Fibroblast of skin of scalp (primary cell): ENCODE measurements at places on chromosomes 3 and 15.

DNA sequence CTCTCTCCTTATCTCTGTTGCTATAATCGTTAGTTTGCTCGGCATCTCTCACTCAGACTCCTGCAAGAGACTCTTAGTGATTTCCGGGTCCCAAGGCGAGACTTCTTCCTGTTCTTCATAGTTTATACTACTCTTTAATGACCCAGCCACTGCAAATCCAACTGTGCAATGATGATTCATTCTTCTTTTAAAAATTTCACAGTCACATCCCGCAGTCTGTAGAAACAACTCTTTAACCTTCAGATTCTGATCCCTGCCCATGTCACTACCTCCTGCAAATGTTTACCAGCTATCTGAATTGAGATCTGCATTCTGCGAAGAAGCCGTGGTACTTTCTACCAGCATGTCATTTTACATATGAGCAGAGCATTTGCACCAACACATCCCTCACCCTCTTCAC is 2.8 kb upstream of the VGLL3 start:
- DNase-seq: peak; percentile 70

DNA sequence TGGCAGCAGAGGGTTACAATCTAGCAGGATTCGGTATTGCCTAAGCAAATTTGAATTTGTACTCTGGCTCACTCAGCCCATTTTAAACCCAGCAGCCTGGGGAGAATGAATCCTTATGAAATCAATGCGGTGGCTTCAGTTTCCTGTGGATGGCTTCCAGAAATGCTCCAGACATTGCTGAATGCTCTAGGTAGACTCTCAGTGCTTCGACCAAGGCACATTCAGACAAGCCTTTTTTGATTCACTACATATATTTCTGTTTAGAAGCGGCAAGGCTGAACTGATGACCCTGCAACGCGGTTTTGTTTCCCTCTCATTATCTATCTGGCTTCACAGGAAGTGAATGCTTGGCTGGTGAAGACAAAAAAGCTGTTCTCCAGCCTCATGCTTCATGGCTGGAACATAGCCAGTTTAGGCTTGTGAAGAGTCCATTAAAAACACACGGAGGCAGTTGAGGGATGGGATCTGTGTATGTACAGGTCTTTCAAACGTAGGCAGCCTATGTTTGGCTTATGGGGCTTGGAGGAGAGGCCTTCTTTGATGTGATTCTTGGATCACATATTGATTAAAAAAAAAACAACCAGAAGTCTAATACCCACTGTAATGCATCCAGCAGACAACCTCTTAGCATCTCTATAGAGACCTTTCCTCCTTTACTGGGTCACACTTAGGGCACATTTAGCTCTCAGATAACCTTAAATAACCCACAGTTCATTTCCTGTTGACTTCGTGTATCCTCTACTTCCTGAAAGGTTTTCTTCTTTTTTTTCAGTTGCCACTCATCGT is 400.2 kb upstream of the TBL1XR1 start:
- peak; percentile 84 for DNase-seq

- peak; percentile 82 for DNase-seq
Measured at GRCh38 chr3:48685603-48686511, at the start of gene NCKIPSD. Gene NCKIPSD (minus strand): TSS chr3:48685915. CDS start chr3:48685807, 108 bp downstream.

- DNase-seq: no peak
Measured at GRCh38 chr3:66449411-66449974, 51.3 kb downstream of the LRIG1 start.

DNA sequence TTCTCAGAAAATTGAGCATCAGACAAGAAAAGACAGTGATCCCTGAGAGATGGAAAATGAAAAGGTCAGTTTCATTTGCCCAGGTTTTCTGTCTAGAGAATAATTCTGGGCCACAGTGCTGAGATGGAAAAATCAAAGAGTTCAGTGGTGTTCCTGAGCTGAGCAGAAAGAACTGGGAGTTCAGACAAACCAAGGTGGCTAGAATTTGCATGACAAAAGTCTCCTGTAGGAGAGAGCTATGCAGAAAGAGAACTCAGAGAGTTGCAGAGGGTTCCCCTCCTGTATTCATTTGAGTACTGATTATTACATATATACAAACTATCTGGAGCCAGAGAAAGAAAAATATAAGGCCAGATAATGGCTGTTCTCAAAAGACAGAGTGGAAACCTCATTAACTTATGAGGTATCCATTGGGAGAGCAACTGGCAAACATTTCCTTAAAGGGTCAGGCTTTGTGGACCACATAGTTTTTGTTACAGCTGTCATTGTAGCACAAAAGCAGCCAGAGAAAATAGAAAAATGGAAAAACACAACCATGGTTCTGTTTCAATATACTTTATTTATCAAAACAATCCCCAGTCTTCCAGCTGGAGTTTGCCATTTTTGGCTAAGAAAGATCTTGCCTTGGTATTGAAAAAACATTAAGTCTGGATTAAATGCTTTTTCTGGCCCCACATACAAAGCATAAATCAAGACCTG is 1004.1 kb downstream of the TBL1XR1 start:
- no peak for DNase-seq

DNA sequence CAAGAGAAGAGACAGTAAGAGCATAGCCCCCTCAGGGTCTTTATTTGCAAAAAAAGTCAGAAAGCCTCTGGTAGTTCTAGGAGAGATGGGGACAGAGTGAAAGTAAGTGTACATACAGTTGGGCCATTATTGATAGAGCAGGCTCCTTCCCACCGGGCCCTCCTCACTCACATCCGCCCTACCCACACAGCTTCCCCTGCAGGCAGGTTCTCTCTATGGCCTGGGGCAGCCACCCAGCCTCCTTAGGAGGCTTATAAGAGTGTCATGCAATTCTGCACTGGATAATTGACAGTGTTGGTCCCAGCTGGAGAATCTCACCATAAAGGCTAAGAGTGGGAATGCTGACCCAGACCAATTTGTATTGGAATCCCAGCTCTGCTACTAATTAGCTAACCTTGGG is 49.5 kb downstream of the SLC30A4 start:
- no peak for DNase-seq

DNA sequence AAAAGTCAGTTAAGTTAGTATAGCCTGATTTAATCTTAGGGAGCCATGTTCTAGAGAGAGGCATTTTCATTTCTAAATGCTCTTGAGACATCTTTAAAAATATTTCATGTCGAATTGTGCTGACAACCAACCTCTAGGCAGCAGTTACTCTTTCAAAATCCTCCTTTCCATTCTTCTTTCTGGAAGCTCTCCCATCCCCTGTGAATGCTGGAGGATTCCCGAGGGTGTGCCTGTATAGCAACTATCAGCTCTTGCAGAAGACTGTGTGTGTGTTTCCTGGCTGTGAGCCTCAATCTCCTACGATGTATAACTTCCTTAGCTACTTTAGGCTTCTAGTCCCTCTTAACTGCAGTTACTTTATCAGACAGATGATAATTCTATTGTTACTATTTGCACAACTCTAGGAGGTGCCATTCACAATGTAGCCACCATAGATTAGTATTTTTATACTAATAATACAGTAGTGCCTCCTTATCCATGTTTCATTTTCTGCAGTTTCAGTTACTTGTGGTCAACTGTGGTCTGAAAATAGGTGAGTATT is 250.3 kb downstream of the EDEM1 start:
- no peak for DNase-seq

GRCh38 chr3:55658690-55659562 is 171.8 kb upstream of the WNT5A start:
- no peak for DNase-seq

- no peak for DNase-seq
Measured at GRCh38 chr15:82848241-82848993, 39.0 kb downstream of the WHAMM start.

DNA sequence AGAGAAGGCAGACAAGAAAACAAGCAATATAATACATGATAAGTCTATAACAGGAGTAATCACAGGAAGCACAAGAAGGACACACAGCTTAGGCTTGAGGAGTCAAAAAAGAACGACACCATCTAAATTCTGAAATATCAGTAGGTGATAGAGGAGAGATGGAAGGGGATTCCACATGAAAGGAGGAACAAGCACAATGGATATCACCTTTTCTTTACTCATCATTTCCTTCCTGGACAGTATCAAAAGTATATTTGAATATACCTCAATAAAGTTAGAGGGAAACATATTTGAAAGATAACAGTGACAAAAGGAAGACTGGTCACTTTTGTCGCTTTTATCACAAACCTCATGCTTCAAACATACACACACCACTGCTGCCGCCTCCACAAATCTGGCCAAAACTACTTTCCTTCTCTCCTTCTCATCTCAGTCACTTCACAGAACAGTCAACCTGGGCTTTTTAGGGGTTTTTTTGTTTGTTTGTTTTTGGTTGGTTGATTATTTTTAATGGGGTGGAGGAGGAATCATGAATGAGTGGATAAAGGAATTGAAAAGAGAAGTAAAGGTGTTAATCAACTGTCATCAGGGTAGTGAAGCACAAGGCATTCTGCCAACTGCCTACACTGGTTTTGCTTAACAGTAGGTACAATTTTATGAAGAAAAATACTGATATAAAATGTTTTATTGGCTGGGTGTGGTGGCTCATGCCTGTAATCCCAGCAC is 18.5 kb downstream of the DENND4A start:
- DNase-seq: no peak

- no peak for DNase-seq
Measured at GRCh38 chr3:97464035-97464434, 300.5 kb upstream of the ARL6 start.

DNA sequence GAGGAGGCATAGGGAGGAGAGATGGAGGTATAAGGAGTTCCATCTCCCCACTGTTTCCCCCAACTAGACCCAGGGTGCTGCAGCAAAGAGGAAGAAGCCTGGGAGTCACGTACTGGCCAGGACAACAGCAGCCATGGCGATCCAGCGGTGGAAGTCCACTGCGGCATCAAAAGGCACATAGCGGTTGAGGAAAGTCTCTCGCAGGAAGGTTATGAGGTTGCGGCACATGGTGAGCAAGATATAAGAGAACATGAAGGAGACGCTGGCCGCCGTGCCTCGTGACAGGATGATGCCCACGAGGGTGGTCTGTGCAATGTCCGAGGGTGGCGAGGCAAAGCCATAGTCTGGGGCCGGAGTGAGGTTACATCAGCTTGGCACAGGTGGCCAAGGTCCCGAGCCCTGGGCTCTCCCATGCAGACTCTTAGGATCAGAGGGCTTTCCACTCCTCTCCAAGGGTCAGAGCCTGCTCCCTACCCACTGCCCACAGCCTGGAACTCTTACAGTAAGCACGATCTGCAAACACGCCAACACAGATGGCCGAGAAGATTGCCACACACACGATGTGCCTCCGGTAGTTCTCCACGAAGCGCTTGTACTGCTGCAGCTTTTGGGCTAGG is 14.3 kb downstream of the DUOX2 start:
- no peak for DNase-seq

- DNase-seq: no peak
Measured at GRCh38 chr15:41977757-41978383, 5.5 kb upstream of the EHD4 start.

DNA sequence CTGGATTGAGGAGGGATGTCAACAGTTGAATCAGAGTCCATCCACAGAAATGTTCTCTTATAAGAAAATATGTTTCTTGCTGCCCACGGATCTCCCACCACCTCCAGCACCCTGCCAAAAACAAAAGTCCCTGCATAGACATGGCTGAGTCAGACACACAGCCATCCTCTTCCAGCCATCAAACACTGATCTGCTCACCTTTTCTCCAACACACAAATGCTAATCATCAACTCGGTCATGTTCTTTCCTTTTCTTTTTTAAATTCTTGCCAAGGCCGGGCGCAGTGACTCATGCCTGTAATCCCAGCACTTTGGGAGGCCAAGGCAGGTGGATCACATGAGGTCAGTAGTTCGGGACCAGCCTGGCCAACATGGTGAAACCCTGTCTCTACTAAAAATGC is 110.7 kb upstream of the IL12A start:
- DNase-seq: no peak

GRCh38 chr3:61452535-61453090 is 108.8 kb upstream of the PTPRG start:
- DNase-seq: peak; percentile 79

GRCh38 chr3:31957106-31957505 is 24.0 kb downstream of the OSBPL10 start:
- no peak for DNase-seq

DNA sequence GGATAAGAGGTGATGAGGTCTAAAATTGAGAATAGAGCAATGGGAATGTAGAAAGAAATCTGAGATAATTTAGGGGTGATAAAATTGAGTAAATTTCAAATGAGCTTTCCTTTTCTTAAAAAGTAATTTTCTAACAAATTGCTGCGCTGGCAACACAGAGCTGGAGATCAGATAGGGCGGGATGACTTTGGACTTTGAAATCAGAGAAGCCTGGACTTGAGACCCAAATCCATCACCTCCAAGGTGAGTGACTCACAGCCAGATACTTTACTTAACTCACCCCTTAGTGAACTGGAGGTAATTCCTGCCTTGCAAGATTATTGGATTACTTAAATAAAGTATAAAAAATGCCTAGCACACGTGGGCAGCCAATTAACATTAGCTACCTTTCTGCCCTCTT is 80.8 kb downstream of the P2RY1 start:
- DNase-seq: no peak

- DNase-seq: no peak
Measured at GRCh38 chr3:171995486-171995885, 43.9 kb upstream of the FNDC3B start.

DNA sequence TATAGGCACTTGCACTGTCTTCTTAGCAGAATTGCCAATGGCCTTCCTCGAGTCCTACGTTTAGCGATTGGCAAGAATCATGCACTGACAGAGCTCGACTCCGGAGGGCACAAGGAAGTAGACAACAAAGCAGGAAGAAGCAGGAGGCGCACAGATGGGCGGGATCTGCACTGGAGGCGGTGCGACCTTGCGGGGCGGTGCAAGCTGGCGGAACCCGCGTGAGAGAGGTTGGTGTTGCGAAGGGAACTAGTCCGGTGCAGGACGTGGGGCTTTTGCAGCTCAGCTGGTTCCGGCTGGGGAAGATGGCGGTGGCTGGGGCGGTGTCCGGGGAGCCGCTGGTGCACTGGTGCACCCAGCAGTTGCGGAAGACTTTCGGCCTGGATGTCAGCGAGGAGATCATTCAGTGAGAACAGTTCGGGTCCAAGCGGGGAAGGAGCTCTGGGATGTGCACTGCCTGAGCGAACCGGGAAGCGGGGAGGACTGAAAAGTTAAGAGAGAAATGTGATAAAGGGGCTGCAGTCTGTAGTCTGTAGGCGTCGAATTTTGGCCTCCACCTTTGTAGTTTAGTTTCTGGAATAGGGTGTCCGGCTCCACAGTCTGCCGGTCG is at the start of gene TRIP4:
Gene TRIP4, plus strand, starts transcription at position 275 of the 607 bp plus-strand sequence. Its CDS starts 28 bp downstream, at position 303.
- DNase-seq: peak; percentile 98

DNA sequence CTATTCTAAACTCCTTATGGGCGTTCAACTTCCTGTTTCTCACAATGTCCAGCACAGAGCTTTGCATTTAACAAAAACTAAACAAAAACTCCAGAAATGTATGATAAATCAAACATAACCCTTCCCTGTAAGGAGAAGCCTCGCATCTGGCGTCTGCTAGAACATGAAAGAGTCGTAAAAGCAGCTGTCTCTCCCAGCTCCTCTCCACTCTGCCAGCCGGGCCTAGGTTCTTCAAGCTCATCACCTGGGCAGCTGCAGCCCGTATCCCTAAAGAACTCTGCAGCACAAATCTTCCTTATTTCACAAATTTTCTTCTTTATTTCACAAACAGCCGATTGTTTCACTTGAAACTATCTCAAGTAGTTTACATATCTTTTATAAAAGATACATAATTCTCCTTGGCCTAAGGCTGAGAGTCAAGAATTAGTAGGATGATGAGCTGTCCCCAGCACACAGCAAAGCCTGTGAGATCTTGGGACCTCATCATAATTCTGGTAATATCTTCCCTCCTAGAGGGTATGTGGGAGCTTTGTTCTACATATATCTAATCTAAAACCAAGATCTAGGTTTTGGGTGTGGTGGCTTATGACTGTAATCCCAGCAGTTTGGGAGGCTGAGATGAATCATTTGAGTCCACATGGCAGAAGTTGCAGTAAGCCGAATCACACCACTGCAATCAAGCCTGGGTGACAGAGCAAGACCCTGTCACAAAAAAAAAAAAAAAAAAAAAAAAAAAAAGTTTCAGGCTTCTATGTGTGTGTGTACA is 35.3 kb downstream of the ANXA2 start:
- peak; percentile 83 for DNase-seq
